ENCODE measurements at places on chromosomes 2 and 18. TPM values are rescaled to one million over a fixed set of nuclear protein-coding genes. Genes with fewer than 3 reads are reported as not detected.

The CAVIN2 gene
- 52.2 TPM for total RNA-seq

The VWC2L gene
- not detected for total RNA-seq

The LIPG gene
- total RNA-seq: 0.17 TPM

The TNP1 gene
- not detected for total RNA-seq

The ZNF514 gene
- total RNA-seq: 5.2 TPM

The NOSTRIN gene
- total RNA-seq: 1.9 TPM

The CTDSP1 gene
- 79.0 TPM for total RNA-seq

The PID1 gene
- total RNA-seq: 4.3 TPM

The MAL gene
- total RNA-seq: 0.27 TPM

The TEX44 gene
- not detected for total RNA-seq

The XIRP2 gene
- not detected for total RNA-seq

The STPG4 gene
- total RNA-seq: not detected

The PRKCE gene
- 12.5 TPM for total RNA-seq

The ANKRD30B gene
- not detected for total RNA-seq

The DNAH6 gene
- total RNA-seq: 0.01 TPM

The PARD3B gene
- total RNA-seq: 0.52 TPM

The CYP1B1 gene
- 5.1 TPM for total RNA-seq

The C2orf76 gene
- 15.4 TPM for total RNA-seq

The IL1R2 gene
- 1.0 TPM for total RNA-seq

The KCNG3 gene
- 0.54 TPM for total RNA-seq

The HJURP gene
- 56.5 TPM for total RNA-seq

The RAPGEF4 gene
- total RNA-seq: 0.45 TPM

The LHCGR gene
- not detected for total RNA-seq

The PLEKHB2 gene
- total RNA-seq: 73.9 TPM

All from A549 treated with dexamethasone at 1 μM for 4 hours (cell line).